ENCODE measurements at places on chromosomes 16 and 17. TPM values are rescaled to one million over a fixed set of nuclear protein-coding genes. Genes with fewer than 3 reads are reported as not detected.

GRCh38 chr16:1532771-1533170 is 695 bp upstream of the TMEM204 start:
- no peak for DNase-seq

- DNase-seq = no peak
Measured at GRCh38 chr16:89476811-89477261, 13.5 kb downstream of the ANKRD11 start.

- DNase-seq = no peak
Measured at GRCh38 chr17:57667461-57667923, 77.6 kb downstream of the CCDC182 start.

- no peak for DNase-seq
Measured at GRCh38 chr17:57675427-57676387, 69.4 kb downstream of the CCDC182 start.

DNA sequence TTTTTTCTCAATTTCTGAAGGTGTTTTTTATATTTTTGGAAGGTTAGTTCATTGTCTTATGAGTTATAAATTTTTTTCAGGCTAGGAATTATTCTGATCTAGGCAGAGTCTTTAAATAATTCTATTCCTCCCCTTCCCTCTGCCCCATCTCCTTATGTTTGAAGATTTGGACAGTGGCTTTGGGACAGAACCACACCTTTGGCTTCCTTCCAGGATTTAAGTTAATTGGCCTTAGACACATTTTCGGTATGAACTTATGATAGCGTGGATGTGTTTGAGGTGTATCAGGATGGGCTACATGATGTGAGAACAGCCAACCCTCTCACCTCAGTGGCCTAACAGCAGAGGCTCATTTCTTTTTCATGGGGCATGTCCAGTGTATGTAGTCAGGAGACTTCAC is 24.3 kb downstream of the EPN2 start:
- DNase-seq = no peak

- DNase-seq = no peak
Measured at GRCh38 chr17:58669853-58670252, 22.0 kb downstream of the TEX14 start.

DNA sequence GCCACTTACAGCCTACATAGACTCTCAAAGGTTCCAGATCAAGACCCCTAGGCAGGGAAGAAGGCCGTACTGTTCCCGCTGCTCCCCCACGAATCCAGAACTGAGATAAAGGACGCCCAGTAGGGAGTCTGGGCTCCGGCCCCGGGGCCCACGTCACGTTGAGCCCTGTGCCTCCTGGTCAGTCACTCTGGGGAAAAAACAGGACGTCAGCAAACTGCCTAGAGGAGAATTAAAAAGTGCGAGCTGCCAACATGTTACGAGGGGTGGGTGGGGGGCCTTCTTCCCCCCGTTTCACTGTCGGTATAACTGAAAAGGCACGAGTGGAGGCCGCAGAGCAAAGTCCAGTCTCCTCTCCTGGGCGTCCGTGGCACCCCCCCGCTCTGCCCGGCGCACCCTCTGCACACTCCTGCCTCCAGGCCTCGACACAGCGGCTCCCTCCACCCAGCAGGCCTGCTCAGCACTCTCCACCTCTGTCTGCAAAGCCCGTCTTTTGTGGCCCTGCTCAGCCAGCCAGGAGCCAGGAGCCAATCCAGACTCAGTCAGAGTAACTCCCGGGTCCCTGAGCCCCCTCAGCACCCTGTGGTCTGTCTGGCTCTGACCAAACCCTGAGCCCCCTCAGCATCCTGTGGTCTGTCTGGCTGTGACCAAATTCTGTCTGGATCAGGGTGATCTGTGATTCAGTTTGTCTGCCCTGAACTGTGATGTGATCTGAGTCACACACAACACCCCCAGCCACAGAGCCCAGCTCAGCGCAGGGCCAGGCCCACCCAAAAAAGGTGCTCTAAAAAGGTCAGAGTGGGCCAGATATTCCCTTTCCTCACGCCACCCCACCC is 6.2 kb downstream of the ITGAE start:
- no peak for DNase-seq

GRCh38 chr16:31187808-31188189 is 7.9 kb downstream of the FUS start:
- DNase-seq = no peak

Gene FOXJ1
- 21.5 TPM for total RNA-seq

Gene TSPAN10
- total RNA-seq = 1.1 TPM
